ENCODE measurements at places on chromosomes 11 and 22. TPM values are rescaled to one million over a fixed set of nuclear protein-coding genes. Genes with fewer than 3 reads are reported as not detected.

Gene IL10RA
- total RNA-seq = 1.7 TPM

Gene GNAZ
- 11.1 TPM for total RNA-seq

- H3K4me1 ChIP-seq = no peaks in the 10 kb centered on the region
- H3K27me3 ChIP-seq = no peaks in the 10 kb centered on the region
- no peak overlapping the region for H3K4me3 ChIP-seq
Observed at GRCh38 chr11:103450241-103450640, 341.0 kb downstream of the DYNC2H1 start.

DNA sequence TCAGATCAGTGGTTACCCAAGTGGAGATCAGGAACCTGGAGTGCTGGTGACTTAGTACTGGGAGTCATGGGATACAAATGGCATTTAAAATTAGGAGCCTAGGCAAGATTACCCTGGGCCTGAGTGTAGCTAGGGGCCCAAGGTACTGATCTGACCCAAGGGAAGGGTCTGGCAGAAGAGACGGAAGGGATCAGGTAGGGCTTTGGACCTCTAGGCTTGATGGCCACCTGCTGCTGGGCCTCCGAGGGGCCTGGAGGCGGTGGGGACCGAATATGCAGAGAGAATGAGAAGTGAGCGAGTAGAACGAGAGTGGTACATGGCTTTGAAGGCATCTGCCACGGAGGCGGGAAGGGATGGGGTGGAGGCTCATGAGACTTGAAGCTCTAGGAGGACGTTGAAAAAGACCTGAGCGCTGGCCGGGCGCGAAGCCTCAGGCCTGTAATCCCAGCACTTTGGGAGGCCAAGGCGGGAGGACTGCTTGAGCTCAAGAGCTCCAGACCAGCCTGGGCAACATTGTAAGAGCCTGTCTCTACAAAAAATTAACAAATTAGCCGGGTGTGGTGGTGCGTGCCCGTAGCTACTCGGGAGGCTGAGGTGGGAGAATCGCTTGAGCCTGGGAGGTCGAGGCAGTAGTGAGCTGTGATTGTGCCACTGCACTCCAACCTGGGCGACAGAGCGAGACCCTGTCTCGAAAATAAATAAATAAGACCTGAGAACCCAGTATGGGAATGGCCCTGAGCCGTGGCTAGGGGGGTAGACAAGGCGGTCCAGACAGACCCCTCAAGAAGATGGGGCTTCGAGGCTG lies 563 bp upstream of the PPIL2 start:
- peak overlapping the region; percentile 81 for H3K27ac ChIP-seq
- peaks cover 1% of the 10 kb centered on the region for H3K36me3 ChIP-seq
- DNase-seq = no peak
- no peaks in the 10 kb centered on the region for H3K27me3 ChIP-seq
- peaks cover 9% of the 10 kb centered on the region for H3K4me1 ChIP-seq
- H3K4me3 ChIP-seq = peak overlapping the region; percentile 99

DNA sequence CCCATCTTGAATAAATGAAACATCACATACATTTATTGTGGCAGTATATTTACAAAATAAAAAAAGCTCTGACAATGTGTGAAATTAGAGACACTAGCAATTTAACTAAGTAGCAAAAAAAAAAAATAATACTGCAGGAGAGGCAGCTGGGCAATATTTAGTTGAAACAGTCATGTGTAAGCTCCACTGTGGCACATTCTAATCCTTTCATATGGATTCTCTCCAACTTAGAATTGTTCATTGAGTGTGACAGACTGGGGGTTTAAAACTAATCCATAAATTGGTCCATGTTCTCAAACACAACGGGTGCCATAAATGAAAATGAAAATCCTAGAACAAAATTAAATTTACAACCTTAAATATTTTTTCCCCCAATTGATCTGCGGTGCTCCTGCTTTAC lies 302.1 kb downstream of the CADM1 start:
- no peak for DNase-seq
- H3K4me3 ChIP-seq = no peak overlapping the region
- no peaks in the 10 kb centered on the region for H3K27me3 ChIP-seq
- no peak overlapping the region for H3K27ac ChIP-seq
- no peaks in the 10 kb centered on the region for H3K4me1 ChIP-seq

DNA sequence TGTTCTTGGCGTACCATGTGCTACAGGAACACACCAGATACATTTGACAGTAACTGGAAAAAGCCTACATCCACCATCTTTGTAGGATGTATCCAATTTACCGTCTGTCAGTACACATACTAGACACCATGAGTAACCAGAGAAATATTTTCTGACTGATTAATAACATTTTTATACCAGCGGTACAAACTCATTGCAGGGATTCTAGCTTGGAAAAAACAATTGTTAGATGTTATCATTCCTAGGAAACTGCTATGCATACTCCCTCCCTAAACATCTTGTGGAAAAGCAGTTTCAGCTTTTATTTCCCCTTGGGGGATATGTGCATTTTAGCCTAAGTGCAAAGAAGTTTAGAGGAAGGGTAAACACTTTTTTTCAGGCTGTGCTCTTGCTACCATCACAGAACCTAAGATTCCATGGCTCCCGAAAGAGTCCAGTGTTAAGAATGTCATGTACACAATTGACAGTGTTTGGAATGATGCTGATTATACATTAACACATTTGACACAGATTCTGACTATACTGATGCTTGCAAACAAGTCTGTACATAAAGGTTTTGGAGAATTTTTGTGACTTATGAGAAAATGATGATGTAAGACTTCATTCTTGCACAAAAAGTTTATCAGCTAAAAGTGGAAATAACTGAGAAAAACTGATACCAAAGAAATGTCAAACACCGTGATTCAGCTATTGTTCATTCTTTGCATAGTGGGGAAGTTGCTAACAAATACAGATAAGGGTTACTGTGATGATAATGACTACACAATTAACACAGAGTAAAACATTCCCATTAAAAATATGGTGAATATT lies 23.7 kb downstream of the NCF4 start:
- no peaks in the 10 kb centered on the region for H3K36me3 ChIP-seq
- H3K27me3 ChIP-seq = peaks cover 5% of the 10 kb centered on the region
- no peak overlapping the region for H3K4me3 ChIP-seq
- no peaks in the 10 kb centered on the region for H3K4me1 ChIP-seq
- no peak for DNase-seq
